ENCODE measurements at places on chromosomes 1 and 21.

- DNase-seq: no peak
These were observed 19.6 kb downstream of the SYF2 start for GRCh38 chr1:25212725-25213124.

- DNase-seq: no peak
These were observed 14.7 kb upstream of the OVAAL start for GRCh38 chr1:180544050-180544449.

- DNase-seq: no peak
These were observed 29.1 kb downstream of the STPG1 start for GRCh38 chr1:24384251-24385090.

DNA sequence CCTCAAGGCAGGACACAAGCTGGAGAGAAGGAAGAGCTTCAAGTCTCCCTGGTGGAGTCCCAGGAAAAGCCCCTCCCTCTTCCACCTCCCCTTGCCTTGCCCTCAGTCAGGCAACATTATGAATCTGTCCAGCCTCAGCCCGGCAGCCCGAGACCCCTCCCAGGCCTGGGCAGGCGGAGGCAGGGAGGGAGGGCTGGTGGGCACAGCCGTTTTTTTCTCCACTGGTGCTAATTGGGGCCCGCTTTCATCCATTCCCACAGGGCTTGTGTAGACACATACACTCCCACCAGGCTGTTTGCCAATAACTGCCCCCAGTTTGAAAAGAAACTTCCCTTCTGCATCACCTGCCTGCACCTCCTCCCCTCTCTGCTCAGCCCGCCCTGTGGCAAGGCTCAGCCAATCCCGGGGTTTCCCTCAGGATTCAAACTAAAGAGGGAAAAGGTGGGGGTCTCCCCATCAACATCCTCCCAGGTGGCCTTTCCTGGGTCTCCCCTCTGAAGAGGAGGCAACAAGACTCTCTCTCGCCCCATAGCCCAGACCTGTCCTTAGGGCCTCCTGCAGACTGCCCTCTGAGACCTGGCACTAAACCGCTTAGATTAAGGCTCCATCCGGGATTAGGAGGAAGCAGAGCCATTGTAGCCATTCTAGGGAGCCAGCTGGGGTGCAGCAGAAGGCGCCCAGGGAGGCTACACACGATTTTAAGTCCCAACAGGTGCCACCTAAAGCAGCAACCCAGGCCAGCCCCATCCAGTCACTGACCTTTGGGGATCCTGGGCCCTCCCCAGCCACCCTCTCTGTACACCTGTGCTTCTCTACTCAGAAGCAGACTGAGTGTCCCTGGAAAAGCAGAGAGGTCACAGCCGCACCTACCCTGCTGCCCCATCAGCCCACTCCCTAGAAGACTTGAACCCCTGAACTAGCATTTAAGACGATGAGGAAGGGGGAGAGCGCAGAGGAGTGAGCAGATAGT, 3.5 kb downstream of the IGSF9 start:
- DNase-seq: no peak

DNA sequence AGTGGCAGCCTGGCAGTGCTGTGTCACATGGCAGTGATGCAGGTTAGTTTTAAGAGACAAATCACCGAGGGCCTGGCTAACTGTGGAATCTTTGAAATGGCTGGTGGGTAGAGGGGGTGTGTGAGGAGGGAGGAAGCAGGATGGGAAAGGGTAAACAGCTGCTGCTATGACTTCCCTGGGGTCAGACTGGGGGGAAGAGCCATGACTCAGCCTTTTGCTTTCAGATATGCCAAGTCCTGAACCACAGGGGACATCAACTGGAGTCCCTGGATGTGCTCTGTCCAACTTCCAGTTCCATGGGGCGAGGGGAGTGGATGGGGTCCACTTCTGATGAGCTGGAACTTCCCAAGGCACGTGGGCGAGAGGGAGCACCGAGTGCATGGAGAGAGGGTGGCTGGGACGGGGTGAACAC, 121.1 kb upstream of the ADAR start:
- DNase-seq: peak; percentile 27

DNA sequence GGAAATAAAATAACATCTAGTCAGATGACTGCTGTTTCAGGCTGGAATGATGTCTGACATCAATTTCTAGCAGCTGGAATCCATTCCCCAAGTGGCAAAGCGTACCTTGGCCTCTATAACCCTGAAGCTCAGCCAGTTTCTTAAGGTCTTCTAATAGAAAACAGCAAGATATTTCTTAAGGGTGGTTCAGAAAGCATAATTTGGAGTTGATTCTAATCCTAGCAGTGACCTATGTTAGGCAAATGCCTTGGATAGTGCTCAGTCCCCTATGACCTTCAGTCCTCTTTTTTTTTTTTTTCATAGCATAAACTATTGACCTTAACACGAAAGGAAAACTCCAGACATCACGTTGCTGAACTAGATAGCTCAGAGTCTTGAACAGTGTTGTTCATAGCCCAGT, 56.5 kb downstream of the LAMC2 start:
- no peak for DNase-seq

- DNase-seq: no peak
These were observed 98.0 kb upstream of the TMPRSS2 start for GRCh38 chr21:41605934-41606285.

- DNase-seq: no peak
These were observed 2.1 kb downstream of the SLAMF8 start for GRCh38 chr1:159828581-159829272.

GRCh38 chr1:59499273-59499942, 202.5 kb downstream of the FGGY start:
- DNase-seq: no peak

GRCh38 chr1:179124873-179125272, 43.0 kb downstream of the TOR3A start:
- no peak for DNase-seq

DNA sequence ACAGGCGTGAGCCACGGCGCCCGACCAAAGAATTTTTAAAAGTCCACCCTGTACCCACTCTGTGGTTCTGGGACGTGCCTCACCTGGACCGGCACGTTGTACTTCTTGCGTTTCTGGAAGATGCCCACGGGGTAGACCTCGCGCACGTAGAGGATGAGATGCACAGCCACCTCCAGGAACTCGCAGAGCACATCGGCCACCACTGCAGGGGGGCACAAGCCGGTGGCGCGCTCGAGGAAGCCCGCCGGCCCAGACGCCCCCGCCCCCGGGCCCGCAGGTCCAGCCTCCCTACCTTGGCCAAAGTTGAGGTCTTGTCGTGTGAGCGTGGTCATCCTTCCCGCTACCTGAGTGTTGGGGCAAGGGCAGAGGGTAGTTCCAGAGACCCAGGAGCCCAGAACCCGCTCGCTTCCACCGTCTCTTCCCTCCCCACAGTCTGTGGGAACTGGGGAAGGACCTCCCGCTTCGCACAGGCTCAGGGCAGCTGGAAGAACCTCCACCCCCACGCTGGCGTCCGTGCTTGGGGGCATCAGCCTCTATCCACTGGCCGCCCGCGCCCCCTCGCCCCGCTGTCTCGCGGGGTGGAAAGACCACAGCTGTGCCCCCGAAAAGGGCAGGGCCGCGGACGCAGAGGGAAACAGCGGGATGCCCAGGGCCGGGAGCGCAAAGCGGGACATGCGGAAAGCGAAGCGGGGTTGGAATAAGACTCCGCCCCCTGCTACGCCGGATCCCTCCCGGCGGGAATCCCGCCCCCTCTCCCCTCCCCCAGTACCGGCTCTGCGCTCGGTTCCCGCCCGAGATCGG, 478 bp downstream of the MAD2L2 start:
- DNase-seq: no peak

DNA sequence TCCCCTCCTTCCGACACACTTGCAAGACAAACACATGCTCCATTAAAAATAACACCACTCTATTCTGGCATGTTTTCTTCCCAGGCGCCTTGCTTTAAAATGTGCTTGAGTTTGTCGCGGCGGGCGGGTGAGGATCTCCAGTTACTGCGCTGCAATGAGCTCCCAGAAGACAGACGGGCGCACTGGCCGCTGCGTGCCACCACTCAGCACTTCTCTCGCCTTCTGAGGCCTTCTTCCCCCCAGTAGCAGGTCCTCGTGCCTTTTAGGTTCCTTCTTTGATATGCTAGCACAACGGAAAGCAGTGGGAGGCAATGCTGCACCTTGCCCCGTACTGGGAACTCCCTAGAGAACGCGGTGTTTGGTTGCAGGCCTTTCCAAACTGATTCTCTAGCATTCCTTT, 279.5 kb upstream of the NR5A2 start:
- no peak for DNase-seq

GRCh38 chr1:20224546-20224945, 38.2 kb upstream of the PLA2G2C start:
- DNase-seq: no peak

- DNase-seq: no peak
These were observed 33.8 kb downstream of the SIM2 start for GRCh38 chr21:36732761-36733160.

DNA sequence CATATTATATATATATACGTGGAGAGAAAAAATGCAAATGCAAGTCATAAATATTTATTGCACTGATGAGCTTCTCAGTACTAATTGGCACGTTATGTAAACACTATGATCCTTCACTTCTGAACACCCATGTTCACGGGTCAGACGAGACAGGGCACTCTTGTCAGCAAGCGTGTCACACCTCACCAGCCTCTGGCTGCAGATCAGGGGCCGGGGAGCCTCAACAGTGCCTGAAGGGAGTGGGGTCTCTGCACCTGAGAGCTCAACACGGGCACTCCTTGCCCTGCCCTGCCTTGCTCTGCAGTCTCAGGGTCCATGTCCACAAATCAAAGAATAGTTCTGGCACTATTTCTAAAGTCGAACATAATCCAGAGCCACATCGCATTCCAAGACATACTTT, 409 bp upstream of the HIVEP3 start:
- DNase-seq: no peak

DNA sequence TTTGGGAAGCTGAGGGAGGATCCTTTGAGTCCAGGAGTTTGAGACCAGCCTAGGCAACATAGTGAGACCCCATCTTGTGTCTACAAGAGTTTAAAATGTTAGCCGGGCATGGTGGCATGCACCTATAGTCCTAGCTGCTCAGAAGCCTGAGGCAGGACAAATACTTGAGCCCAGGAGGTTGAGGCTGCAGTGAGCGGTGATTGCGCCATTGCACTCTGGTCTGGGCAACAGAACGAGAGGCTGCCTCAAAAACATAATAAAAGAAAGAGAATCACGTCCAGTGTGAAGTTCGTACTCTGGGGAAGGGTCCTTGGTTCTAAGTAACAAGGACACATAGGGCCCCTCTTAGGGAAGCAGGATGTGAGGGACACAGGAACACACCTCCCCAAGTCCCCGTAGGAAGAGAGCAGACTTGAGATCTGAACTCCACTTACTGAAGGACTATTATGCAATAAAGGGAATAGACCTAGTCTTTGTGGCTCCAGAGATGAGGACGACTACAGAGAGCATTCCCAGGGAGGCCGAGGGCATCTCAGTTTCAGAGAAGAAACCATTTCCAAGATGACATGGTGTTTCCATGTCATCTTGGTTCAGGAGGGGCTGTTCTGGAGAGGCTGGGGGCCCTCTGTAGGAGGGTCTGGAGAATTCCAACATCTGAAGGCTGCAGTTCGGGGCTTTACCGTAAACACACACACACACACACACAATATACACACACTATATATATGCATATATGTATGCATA, 10.8 kb upstream of the ENO1 start:
- DNase-seq: no peak

GRCh38 chr1:103911450-103911849, 161.8 kb downstream of the AMY1C start:
- no peak for DNase-seq

DNA sequence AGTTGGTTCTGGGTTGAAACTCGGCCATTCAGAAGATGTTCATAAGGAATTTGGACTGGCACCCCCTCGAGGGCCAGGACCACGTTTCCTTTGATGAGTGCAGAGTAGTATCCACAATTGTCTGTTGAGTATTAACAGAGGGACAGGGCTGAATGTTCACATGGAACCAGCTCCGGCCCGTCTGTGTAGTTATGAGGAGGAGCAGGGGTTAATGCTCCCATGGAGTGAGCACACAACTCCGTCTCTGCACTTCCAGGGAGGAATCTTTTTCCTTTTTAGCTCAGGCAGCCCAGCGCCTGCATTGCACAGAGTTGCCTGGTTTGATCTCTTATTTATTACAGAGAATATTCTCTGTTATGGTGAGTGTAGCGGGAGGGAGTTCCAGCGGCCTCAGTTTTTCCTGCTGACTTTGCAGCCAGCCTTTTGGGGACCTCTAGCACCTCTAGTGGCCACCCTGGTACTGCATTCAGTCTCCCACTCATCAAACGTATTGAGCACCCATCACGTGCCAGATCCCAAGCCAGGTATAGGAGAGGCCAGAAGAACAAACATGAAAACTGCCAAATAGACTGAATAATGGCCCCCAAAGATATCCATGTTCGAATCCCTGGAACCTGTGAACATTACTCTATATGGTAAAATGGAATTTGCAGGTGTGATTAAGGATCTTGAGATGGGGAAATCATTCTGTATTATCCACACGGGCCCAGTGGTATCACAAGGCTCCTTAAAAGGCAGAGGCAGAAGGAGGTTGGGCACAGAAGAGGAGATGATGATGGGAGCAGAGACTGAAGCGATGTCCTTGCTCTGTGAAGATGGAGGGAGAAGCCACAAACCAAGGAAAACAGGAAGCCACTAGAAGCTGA, 167.7 kb upstream of the CSF3R start:
- no peak for DNase-seq

DNA sequence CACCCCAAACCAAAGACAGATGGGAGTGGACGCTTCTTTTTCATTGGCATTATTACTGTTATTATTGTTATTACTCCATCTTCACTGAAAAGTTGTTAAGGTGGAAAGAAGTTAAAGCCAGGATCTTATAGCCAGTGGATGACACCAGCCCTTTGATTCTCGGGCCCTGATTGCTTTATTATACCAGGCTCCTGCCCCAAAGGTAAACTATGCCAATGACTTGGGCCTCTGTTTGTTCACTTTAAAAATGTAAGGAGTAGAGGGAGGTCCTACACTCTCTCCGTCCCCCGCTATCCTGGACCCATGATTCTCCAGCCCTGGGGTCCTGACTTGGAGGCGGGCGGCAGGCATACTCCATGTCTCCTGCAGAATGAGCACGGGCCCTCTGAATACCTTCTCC, 106.8 kb downstream of the TOMM20 start:
- no peak for DNase-seq

- DNase-seq: no peak
These were observed 32.4 kb downstream of the PRMT2 start for GRCh38 chr21:46667741-46668380.

DNA sequence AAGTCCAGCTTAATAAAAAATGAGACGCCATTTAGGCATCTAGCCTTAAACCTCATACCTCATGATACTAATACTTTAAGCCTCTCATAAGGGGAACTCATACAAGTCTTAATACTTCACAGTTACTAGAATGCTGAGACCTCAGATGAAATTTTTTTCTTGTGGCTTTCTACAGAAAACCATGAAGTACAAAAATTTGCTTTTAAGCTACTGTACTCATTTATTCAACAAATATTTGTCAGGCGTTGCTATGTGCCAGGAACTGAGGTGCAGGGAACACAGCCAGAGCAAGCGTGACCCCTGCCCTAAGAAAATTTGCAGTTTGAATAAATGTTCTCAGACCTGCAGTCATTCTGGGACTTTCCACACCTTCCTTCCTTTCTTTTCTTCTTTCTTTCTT, 150.6 kb downstream of the MRPL39 start:
- DNase-seq: no peak
